ENCODE measurements at places on chromosomes 12 and 14.
A peak's percentile ranks its signal among the peaks of the same experiment; 100 is the strongest.

DNA sequence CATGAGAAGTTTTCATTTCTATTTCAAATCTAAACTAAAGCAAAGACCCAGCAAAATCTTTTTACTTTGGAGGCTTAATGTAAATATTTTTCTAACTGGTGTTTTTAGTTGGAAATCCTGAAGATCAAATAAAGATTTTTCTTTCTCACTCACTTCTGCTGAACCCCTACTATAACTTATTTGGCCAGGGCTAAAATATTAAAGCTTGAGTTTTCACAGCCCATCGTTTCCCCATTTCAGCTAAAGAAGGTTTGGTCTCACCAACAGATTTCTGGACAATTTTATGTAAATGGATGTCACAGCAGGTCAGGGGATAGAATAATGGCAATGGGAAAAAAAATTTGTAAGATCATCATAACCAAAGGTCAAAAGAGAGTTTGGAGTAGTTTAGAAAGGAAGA is 92.7 kb upstream of the DCN start:
- DNase-seq: no peak

- DNase-seq: no peak
Observed at GRCh38 chr14:31568161-31568560, 7.0 kb downstream of the NUBPL start.

DNA sequence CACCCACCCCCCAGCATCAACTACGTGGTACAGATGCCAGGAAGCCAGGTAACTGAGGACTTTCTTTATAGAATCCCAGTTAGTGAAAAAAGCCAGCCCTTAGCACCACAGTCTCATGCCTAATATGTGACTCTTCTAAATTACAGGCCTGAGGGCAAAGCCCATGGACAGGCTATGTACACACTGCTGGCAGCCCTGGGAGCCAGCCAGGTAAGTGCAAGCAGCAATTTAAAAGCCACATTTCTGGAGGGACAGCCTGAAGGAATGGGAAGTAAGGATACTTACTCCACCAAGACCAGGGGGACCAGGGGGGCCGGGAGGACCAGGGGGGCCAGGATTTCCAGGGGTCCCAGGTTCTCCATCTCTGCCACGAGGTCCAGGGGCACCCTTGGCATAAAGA is 7.0 kb downstream of the COL2A1 start:
- no peak for DNase-seq

GRCh38 chr14:77275601-77276017 is 4.6 kb upstream of the NGB start:
- DNase-seq: no peak

DNA sequence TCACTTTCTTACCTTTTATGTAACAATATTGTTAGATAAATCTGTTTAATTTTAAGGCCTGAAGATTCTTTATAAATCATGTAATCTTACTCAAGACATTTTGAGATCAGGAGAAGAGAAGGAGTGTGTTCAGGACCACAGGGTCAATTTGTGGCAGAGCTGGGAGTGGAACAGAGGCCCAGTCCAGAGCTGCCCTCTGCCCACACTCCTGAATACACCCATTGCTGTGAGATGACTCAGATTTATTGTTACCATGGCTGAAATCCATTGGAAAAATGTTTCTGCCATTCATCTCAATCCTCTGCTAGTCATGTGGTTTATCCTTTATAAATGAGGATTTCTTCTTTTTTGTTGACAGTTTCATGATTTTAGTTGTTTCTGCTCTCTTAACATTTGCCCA is 100.5 kb upstream of the STXBP6 start:
- DNase-seq: peak; percentile 23

DNA sequence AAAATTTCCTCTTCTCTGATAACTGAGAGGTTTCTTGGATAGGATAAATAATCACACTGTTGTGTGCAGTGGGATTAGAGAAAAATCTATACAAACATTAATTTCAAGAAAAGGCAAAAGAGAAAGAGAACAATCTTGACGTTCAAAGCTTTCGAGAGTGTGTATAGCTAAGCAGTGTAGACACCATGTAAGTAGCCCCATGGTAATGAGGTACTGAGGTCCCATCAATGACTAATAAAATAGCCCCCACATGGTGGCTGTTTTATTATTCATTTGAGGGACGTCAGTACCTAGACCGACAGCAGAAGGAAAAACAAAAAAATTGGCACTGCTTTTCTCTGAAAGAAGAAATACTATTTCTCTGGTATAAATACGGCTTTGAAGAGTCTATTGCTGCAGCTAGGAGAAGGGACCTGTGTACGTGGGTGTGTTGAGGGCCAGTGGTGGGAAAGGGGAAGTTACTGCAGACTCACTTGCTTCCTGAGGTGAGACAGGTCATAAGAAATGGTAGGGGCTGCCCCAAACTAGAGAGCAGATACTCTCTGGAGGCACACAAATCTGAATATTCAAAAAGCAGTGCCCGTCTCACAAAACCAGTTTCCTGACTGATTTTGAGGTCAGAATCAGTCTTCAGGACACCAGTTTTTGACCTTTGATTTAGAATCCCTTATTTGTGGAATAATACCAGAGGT is 339.8 kb downstream of the EMP1 start:
- DNase-seq: no peak

- no peak for DNase-seq
Observed at GRCh38 chr14:29553427-29553826, 374.2 kb downstream of the PRKD1 start.

DNA sequence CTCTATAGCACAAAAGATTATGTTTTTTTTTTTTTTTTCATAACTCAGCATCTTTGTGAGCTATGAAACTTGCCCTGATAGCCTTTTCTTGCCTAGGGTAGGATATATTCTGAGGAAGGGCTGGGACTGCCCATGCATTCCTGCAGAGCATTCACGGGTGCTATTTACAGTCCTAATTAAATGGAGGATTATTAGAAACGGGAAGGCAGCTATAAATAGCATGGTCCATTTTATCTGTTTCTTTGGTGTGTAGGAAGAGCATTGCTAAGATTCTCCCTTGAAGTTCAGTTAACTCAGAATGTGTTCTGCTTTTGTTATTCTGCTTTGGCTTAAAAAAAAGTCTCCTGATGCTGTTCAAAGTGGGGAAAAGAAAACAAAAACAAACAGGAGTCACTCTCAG is 630.9 kb downstream of the DIO2 start:
- DNase-seq: no peak

DNA sequence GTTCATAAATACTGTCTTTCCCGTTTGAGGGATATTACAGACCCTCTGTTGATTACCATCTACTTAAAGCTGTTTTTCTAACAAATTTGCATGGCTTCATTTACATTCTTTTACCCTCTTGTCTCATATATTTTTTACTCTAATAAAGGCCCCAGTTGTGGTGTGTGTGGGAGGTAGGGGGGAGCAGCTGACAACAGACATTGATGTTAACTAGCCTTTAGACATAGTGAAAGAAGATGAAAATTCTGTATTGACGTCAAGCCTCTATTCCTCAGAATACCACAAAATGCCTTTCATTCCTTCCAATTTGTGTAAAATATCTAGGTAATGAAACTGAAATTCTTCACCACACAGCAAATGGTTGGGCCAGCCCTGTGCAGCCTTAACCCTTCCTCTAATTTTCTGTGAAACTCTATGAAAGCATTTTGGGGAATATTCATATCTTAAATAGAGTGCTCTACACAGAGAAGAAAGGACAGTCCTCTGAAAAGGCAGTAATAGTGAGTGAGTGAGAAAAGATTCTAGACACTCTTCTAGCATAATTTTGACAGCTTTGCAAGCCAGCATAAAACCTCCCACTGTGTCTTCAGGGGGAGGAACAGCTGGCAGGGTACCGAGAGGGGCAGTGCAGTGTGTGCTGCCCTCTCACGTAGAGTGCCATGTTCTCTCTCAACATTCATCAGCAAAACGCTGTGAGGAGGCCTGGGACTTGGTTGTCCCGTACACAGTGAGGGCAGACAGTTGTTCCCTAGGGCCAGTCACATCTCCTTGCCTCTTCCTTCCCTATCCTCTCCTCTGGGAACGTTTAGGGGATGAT is 20.1 kb upstream of the CERS5 start:
- DNase-seq: no peak

- no peak for DNase-seq
Observed at GRCh38 chr12:96623656-96624217, 134.4 kb downstream of the CFAP54 start.

DNA sequence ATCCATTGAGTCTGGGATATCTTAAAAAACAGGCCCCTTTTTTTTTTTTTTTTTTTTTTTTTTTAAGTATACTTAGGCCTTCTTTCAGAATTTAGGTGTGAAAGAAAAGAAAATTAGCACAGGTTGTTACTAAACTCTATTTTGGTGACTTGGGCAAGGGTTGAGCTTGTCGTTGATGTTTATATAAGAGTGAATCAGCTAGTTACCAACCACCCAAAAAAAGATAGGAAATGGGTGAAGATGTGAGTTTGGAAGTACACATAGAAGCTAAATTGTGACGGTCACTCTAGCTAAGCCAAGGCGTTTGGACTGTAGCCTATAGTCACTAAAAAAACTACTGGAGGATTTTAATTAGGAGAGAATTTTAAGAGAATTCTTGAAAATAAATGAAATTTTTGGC is 1247.2 kb downstream of the AACS start:
- no peak for DNase-seq

DNA sequence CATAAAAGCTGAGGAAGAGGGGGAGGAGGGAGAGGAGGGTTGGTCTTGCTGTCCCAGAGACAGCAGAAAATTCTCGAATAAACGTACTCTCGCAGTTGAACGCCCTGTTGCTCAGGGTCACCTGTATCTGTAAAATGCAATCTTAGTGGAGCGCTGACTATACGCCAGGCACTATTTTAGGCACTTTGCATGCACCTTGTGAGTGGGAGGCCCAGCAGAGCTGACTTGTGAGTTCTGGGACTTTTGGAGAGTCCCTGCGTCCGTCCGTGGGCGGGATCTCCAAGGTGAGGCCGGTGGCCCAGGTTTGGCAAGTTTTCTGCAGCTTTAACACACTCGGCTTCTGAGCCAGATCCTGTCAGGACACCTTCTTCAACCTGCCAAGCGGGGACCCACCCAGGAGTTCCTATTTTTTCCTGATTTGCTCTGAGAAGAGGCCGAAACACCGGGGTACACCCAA is 32.5 kb upstream of the PLEKHG6 start:
- no peak for DNase-seq

DNA sequence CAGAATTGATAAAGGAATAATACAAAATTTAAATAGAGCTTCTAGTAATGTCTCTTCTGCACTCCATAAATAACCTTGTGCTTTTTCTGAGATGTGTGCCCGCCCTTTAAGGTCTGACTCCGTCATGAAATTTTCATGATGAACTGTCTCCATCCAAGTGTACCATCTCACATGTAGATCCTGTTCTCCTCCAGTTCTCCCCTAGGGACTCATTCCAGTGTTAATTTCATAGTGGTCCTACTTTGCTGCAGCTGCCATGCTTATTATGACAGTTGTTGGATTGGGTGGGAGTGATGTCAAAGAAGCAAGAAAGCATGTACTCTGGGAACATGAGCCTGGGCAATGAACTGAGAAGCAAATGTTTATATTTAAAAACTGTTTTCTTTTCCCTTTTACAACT is 442.5 kb upstream of the PDE3A start:
- DNase-seq: no peak

GRCh38 chr12:74725154-74725553 is 187.5 kb downstream of the ATXN7L3B start:
- DNase-seq: peak; percentile 86

DNA sequence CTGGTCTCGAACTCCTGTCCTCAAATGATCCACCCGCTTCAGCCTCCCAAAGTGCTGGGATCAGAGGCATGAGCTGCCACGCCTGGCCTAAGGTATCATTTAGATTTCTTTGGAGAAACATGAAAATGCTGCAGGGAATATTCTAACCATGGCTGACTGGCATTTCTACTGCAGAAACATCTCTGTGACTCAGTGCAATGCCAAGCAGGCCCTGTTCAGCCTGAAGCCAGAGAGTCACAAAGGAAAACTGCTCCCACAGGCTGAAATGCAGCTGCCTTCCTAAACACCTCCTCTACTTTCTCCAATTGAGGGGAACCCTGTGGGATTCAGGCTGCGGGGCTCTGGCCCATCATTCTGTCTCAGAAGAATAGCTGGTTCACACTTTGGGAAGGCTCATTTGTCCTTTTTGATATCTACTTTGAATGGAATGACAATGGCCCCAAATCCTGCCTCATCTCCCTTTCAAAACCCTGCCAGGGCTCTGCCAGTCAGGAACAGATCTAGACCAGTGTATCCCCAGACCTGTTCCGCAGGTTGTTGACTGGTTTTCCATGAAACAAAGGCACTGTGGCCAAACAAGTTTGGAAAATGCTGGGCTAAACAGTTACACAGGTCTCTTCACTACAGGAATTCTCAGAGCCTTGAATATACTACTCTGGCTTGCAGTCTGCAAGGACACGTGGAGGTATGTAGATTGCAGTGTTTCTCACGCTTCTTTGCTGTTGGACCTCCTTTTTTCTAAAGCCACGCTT is 7.8 kb downstream of the C12orf43 start:
- no peak for DNase-seq

DNA sequence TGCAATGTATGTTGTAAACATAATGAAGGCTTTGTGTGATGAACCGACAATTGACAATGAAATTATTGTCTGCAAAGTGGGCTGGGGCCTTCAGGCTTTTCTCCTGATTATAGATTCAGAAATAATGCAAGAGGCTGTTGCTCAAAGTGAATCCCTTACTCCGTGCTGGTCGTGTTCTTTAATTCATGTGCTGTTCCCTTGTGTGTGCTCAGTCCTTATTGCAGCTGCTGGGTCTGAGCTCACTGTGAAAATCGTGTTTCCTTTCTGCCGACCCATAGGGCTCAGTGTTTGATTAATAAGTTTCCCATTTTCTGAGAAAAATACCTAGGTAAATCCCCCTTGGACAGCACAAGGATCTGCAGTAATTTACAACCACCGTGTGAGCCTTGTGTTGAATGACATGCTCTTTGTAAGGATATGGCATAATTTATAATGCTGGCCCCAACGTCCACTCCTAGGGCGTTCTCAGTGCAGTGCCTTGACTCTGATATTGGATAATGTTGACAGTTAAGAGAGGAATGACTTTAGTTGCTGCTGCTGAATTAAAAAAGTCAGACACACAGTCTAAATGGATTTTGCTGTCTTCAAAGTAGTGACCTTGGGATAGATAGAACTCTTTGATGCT is 81.6 kb downstream of the RGS6 start:
- no peak for DNase-seq

DNA sequence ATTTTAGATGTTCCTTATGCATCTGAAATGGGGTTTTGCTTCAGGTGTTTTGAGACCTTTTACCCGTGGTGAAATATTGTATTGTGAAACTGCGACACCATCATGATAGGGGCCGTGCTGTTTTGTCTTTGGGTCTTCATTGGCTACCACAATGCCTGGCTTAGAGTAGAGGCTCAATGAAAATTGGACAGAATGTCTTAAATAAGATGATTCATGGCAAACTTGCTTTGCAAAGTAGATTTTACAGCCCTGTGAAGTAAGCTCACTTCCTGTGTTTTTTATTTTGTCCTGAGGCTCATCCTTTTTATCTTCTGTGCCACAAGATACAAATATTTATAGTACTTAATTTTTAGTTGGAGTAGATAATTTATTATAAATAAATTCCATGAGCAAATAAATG is 111.3 kb upstream of the FRMD6 start:
- no peak for DNase-seq

GRCh38 chr12:62732861-62733427 is 202.0 kb downstream of the PPM1H start:
- DNase-seq: no peak

- DNase-seq: no peak
Observed at GRCh38 chr14:61041704-61042103, 60.7 kb downstream of the SLC38A6 start.
